ENCODE measurements at places on chromosomes 16 and 17. TPM values are rescaled to one million over a fixed set of nuclear protein-coding genes. Genes with fewer than 3 reads are reported as not detected.

GRCh38 chr16:89291363-89291762 lies 73.9 kb downstream of the ZNF778 start:
- H3K27me3 ChIP-seq, result no peaks in the 10 kb centered on the region
- no peaks in the 10 kb centered on the region for H3K4me1 ChIP-seq
- peaks cover 36% of the 10 kb centered on the region for H3K36me3 ChIP-seq
- no peak for DNase-seq
- H3K27ac ChIP-seq, result no peak overlapping the region

- H3K4me3 ChIP-seq, result no peak overlapping the region
- no peak for DNase-seq
- peaks cover 18% of the 10 kb centered on the region for H3K4me1 ChIP-seq
- peaks cover 2% of the 10 kb centered on the region for H3K27me3 ChIP-seq
Measured at GRCh38 chr16:785563-786535, 2.3 kb downstream of the RPUSD1 start.

- no peak for DNase-seq
- no peaks in the 10 kb centered on the region for H3K4me1 ChIP-seq
- no peaks in the 10 kb centered on the region for H3K36me3 ChIP-seq
- H3K27ac ChIP-seq, result no peak overlapping the region
- no peak overlapping the region for H3K4me3 ChIP-seq
- no peaks in the 10 kb centered on the region for H3K27me3 ChIP-seq
Measured at GRCh38 chr16:84053237-84053636, 10.6 kb upstream of the SLC38A8 start.

- no peaks in the 10 kb centered on the region for H3K36me3 ChIP-seq
- no peak for DNase-seq
- H3K4me1 ChIP-seq, result no peaks in the 10 kb centered on the region
- no peak overlapping the region for H3K4me3 ChIP-seq
Measured at GRCh38 chr17:56891751-56892150, 22.1 kb downstream of the TRIM25 start.

DNA sequence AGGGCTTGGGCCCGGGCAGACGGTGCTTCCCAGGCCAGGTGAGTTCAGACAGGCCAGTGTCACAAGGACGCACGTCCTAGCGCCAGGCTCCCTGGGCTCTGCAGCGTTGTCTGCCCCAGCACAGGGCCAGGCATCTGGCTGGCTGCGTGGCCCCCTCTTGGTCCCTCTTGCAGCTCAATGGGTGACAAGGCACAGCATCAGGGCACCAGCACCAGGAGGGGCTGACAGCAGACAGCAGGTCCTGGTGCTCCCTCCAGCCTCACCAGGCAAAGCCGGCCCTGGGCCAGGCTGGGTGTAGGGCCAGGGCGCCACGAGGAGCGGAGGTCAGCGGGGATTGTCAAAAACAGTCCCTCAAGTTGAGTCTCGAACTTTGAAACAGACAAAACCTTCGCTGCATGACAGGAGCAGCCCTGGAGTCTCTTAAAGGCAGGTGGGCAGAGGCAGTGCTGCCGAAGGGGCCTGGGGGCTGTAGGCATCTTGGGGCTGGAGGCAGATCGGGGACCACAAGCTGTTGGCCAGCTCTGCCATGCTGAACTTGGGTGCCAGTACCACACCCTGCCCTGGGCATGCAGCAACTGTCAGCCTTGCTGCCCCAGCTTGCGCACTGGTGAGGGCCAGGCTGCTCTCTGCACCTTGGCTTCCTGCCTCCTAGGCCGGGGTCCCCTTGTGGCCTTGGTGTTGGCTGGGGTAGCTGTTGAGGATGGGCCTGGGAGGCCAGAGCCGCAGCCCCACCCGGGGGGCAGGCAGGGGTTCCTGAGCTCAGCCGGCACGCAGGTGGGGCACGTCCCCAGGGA lies 48.8 kb downstream of the PRMT7 start:
- H3K27ac ChIP-seq, result no peak overlapping the region
- no peak for DNase-seq
- H3K4me3 ChIP-seq, result no peak overlapping the region

- no peaks in the 10 kb centered on the region for H3K36me3 ChIP-seq
- H3K27me3 ChIP-seq, result no peaks in the 10 kb centered on the region
- peaks cover 25% of the 10 kb centered on the region for H3K4me1 ChIP-seq
Measured at GRCh38 chr16:50259334-50260205, 6.8 kb upstream of the ADCY7 start.

- DNase-seq, result peak; percentile 66
- H3K36me3 ChIP-seq, result 0 out of 2 replicates have a peak, but pooled peaks cover 3% of the 10 kb centered on the region
- no peak overlapping the region for H3K4me3 ChIP-seq
- H3K27ac ChIP-seq, result no peak overlapping the region
- no peaks in the 10 kb centered on the region for H3K27me3 ChIP-seq
Measured at GRCh38 chr17:44350733-44351226, 5.7 kb downstream of the GRN start.

PIGS gene
- 41.8 TPM for total RNA-seq

SEPTIN1 gene
- 0.45 TPM for total RNA-seq

CDRT4 gene
- total RNA-seq, result not detected

DNA sequence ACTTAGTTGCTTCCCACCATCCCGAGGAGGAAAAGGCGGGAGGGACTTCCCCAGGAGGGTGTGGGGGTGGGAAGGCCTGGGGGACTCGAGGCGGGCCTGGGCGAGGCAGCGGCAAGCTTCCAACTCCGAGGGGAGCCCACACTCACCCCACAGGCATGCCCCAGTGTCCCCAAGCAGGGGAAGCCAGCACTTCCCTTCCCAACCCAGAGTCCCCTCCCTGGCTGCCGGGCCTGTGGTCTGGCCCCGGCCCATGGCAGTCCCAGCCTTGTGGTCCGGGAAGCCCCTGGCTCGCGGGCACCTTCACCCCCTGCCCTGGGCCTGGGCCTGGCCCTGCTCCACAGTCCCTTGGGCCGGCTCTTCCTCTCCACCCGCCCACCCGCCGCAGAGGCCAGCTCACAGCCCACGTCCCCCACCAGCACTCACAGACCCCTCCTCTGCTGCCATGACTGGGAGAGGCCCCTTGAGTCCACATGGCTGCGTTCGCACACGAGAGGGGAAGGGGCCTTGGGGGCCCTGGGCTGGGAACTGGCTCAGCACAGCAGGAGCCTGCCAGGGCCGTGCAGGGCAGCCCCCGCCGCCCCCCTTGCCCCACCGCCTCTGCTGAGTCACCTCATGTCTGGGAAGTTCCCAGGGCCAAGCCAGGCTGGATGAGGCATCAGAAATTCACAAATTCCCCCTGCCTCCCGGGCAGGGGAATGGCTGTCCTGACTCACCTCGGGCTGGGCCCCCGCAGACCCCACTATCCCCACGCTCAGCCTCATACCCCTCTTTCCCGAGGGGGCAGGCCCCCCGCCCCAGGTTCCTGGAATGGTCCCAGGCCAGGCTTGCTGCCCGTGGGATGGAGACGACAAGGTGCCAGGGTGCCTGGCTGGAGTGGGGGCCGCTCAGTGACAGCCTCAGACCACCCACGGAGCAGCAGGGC lies 27.8 kb downstream of the BAHCC1 start:
- no peaks in the 10 kb centered on the region for H3K36me3 ChIP-seq
- peak overlapping the region; percentile 88 for H3K27ac ChIP-seq
- H3K4me3 ChIP-seq, result peak overlapping the region; percentile 44
- peaks cover 60% of the 10 kb centered on the region for H3K4me1 ChIP-seq

GRCh38 chr17:72927146-72927545 lies 165.3 kb downstream of the SLC39A11 start:
- H3K27me3 ChIP-seq, result no peaks in the 10 kb centered on the region
- no peak for DNase-seq
- H3K27ac ChIP-seq, result no peak overlapping the region

DNA sequence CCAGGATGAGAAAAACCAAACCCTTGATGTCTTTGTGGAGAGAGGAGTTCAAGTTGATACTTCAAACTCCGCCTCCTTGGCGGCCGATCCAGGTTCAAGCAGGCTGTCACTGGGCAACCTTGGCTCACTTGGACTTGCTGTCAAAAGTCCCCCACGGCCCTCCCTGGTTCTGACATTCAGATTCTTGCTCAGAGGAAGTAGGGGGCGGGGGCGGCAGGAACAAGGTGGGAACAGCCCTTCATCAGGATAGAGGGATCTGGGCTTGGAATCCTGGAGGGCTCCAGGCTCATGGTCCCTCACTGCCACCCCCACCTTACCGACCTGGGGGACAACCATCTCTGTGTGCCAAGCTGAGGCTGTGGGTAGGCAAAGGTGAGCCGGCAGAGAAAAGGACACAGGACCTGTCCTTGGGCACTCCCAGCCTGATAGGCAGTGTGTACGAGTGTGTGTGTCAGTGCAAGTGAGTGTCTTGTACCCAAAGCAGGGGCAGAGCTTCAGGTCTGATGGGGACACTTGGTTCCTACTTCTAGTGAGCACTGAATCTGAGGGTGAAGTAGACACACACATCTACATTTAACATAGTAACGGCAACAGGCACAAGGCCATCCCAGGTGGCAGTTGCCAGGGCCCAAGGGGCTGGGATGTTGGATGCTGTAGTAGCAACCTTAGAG lies 6.6 kb upstream of the TSPOAP1 start:
- no peak overlapping the region for H3K4me3 ChIP-seq
- H3K36me3 ChIP-seq, result no peaks in the 10 kb centered on the region
- H3K4me1 ChIP-seq, result peaks cover 6% of the 10 kb centered on the region
- no peak overlapping the region for H3K27ac ChIP-seq
- H3K27me3 ChIP-seq, result no peaks in the 10 kb centered on the region
